Fibroblast of lung (primary cell): ENCODE measurements at places on chromosomes 1 and 21. TPM values are rescaled to one million over a fixed set of nuclear protein-coding genes. Genes with fewer than 3 reads are reported as not detected.

GRCh38 chr1:176904057-176904751 is 260.3 kb downstream of the ASTN1 start:
- no peak for DNase-seq

- DNase-seq, result no peak
Observed at GRCh38 chr1:107262467-107263286, 121.8 kb downstream of the NTNG1 start.

DNA sequence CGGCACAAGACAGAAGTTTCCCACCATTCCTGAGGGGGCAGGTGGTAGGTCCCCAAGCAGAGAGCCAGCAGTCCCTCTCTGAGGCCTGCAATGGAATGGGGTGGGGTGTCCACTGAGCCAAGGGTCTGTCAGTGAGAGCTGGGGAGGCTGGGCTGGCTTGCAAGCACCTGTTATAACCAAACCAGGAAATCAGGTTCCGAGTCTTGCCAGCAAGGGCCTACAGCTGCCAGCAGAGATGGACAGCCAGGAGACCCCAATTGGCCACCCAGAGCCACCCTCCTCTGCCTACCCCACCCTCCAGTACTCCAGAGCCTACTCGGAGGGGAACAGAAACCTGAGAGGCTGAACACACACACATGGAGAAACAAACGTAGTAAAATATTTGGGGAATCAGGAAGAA is 32.2 kb downstream of the PSEN2 start:
- no peak for DNase-seq

DNA sequence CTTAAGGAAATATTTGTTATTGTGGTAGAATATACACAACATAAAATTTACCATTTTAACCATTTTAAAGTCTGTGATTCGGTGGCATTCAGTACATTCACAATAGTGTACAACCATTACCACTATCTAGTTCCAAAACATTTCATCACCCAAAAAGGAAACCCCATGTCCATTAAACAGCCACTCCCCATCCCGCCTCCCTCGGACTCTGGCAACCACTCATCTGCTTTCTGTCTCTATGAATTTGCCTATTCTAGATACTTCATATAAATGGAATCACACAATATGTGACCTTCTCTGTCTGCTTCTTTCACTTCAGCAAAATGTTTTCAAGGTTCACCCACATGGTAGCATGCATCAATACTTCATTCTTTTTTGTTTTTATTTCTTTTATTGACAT is 51.3 kb downstream of the PTP4A2 start:
- no peak for DNase-seq

Gene CFAP141
- polyA plus RNA-seq, result not detected in 2 replicates
